ENCODE measurements at places on chromosomes 7 and 10. TPM values are rescaled to one million over a fixed set of nuclear protein-coding genes. Genes with fewer than 3 reads are reported as not detected.

Gene SPDYE11
- polyA plus RNA-seq: 1.9 TPM

Gene AKR1D1
- not detected for polyA plus RNA-seq

Gene PRPS1L1
- not detected for polyA plus RNA-seq

Gene CADPS2
- polyA plus RNA-seq: 6.0 TPM

Gene IL6
- polyA plus RNA-seq: 0.41 TPM

Gene RBM20
- polyA plus RNA-seq: 14.0 TPM

Gene ODAD2
- 0.84 TPM for polyA plus RNA-seq

Gene BICC1
- 14.9 TPM for polyA plus RNA-seq

Gene GALNT17
- polyA plus RNA-seq: 30.1 TPM

Gene ITGA8
- 6.6 TPM for polyA plus RNA-seq

Gene IFIT5
- polyA plus RNA-seq: 8.5 TPM

Gene TLX1
- not detected for polyA plus RNA-seq

Gene ADAM22
- 11.9 TPM for polyA plus RNA-seq

Gene THNSL1
- 6.3 TPM for polyA plus RNA-seq

Gene SLC26A5
- polyA plus RNA-seq: 0.14 TPM

Gene CREB5
- polyA plus RNA-seq: 24.4 TPM

Gene SLC26A3
- not detected for polyA plus RNA-seq

Gene TUBAL3
- polyA plus RNA-seq: not detected

Gene SRGN
- polyA plus RNA-seq: 21.8 TPM

- DNase-seq: no peak
Observed at GRCh38 chr10:59892697-59893096, 13.7 kb downstream of the CCDC6 start.

GRCh38 chr7:45625714-45626440, 51.7 kb downstream of the ADCY1 start:
- DNase-seq: no peak

GRCh38 chr7:31497516-31497915, 16.4 kb upstream of the ITPRID1 start:
- no peak for DNase-seq

GRCh38 chr10:29773675-29774091, 138.9 kb upstream of the SVIL start:
- no peak for DNase-seq

GRCh38 chr7:24401628-24402593, 117.9 kb downstream of the NPY start:
- DNase-seq: no peak

- DNase-seq: no peak
Observed at GRCh38 chr10:59885430-59886134, 20.8 kb downstream of the CCDC6 start.

GRCh38 chr10:115963848-115964247, 309.2 kb downstream of the GFRA1 start:
- no peak for DNase-seq

DNA sequence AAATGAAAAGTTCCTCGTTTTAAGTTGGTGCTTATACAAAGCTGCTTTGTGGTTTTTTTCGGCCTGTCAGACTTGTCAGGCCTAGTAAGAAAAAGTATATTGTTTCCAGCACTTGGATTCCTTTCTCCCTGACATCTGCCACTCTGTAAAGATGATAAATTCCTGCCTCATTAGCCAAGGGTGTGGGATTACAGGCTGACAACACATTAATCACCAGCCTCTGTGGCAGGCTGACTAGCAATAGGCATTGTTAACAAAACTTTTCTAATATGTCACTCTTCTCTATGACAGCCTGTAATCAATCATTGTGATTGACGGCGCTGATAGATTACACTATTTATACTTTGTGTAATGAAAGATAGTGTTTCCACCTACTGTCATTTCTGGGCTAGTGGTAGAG, 682.5 kb downstream of the LRMDA start:
- no peak for DNase-seq

DNA sequence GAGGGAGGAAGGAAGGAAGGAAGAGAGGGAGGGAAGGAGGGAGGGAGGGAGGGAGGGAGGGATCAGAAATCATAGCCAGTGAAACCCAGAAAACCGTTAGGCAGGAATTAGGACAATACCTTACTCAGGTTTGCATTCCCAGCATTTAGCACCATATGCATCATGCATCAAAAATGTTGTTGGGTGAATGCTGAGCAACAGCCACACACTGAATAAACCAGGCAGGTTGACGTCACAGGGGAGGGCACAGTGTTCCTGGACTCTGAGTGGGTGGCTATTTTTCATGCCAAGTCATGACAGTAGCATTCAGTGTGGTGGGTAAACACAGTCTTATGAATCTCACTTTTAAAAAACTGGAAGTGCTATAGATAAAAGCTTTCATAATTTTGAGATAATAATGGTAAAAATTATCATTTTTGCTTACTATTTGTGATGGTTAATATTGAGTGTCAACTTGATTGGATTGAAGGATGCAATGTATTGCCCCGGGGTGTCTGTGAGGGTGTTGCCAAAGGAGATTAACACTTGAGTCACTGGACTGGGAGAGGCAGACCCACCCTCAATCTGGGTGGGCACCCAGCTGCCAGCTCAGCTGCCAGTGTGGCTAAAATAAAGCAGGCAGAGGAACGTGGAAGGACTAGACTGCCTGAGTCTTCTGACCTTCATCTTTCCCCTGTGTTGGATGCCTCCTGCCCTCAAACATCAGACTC, 199.1 kb upstream of the PRKCQ start:
- no peak for DNase-seq

GRCh38 chr7:82230811-82231581, 212.6 kb downstream of the CACNA2D1 start:
- no peak for DNase-seq

GRCh38 chr7:16347066-16347826, 74.1 kb downstream of the CRPPA start:
- no peak for DNase-seq

- no peak for DNase-seq
Observed at GRCh38 chr7:75905785-75906604, 9.0 kb upstream of the POR start.

GRCh38 chr7:117665368-117665767, 185.5 kb downstream of the CFTR start:
- no peak for DNase-seq

GRCh38 chr7:4849390-4849789, 12.4 kb downstream of the PAPOLB start:
- DNase-seq: no peak

GRCh38 chr7:115952832-115953231, 77.7 kb downstream of the TFEC start:
- DNase-seq: no peak

DNA sequence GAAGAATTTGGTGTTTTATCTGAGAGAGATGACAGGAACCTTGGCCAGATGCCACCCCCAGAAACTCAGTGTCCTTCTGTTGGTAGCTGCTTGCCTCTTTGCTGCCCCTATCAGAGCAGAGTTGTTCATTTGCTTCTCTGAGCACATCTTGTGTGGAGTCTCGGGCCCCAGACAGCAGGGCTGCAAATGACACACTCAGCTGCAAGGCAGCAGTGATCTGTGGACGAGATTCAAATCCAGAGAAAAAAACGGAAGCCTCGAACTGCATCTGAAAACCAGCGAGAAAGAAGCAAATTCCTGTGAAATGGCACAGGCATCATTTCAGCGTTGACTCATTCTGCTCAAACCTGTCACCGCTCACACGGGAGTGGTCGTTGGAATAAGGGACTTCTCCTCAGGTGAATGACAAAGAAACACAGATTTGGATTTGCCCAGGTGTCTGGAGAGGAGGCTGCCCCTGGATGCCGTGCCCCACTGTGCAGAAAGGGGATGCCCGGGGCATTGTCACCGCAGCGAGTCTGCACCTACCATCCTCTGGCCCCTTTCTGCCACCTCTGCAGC, 144.7 kb downstream of the PFKFB3 start:
- DNase-seq: no peak

GRCh38 chr7:100968650-100969049, 715 bp upstream of the MUC12 start:
- no peak for DNase-seq

DNA sequence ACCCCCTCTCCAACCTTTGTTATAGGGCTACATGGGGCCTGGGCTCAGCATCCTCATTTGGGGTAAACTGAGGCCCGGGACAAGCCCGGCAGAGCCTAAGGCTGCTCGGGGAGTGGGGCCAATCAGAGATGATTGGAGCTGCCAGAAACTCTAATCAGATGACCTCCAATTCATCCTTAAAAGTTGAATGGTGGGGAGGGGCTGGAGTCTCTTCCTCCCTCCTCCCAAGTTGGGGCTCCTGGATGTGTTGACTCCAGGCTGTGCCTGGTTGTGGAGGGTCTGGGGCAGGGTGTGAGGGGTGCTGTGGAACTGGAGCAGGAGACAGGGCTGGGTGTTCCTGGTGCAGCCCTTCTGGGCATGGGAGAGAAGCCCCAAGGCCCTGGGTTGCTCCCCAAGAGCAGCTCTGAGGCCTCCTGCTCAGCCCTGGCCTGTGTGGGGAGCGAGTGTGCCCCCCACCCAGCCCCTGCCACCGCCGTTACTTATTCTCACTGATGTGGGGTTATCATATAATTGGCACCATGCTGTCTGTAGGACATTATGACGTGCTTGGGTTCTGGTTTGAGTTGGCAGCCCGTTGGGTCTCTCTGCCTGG, 2.2 kb downstream of the BHLHA15 start:
- DNase-seq: no peak

- no peak for DNase-seq
Observed at GRCh38 chr7:47091141-47091540, 490.8 kb downstream of the TNS3 start.

- DNase-seq: peak; percentile 21
Observed at GRCh38 chr7:33459340-33459751, 330.0 kb downstream of the BBS9 start.

GRCh38 chr10:607545-608185, 81.8 kb downstream of the DIP2C start:
- no peak for DNase-seq

DNA sequence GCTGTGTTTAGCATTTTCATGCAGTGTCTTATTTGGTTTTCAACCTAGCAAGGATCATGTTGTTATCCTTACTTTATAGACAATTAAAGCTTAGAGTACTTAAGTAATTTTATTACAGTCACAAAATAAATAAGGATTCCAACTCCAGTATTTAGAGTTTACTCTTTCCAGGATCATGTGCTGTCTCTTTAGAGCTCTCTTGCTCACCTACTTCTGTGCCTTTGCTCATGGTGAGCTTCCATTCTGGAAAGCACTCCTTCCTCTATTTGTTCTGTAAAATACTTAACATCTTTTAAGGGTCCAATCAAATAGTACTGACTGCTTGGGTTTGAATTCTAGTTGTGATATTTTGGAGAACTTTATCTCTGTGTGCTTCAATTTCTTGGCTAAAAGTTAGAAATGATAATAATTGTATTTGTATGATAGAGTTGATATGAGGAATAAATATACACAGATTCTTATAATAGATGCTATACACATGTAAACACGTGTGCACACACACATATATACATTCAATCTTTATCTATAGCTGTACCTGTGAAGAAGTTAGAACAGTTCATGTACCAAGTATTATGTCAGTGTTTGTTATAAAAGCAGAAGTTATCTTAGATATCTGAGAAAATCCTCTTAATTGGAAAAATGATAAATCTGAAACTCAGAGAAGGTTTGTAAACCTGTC, 18.2 kb upstream of the CALCR start:
- DNase-seq: no peak

GRCh38 chr7:16223963-16224707, 197.2 kb downstream of the CRPPA start:
- no peak for DNase-seq

- no peak for DNase-seq
Observed at GRCh38 chr10:77419979-77420378, 217.6 kb downstream of the KCNMA1 start.

DNA sequence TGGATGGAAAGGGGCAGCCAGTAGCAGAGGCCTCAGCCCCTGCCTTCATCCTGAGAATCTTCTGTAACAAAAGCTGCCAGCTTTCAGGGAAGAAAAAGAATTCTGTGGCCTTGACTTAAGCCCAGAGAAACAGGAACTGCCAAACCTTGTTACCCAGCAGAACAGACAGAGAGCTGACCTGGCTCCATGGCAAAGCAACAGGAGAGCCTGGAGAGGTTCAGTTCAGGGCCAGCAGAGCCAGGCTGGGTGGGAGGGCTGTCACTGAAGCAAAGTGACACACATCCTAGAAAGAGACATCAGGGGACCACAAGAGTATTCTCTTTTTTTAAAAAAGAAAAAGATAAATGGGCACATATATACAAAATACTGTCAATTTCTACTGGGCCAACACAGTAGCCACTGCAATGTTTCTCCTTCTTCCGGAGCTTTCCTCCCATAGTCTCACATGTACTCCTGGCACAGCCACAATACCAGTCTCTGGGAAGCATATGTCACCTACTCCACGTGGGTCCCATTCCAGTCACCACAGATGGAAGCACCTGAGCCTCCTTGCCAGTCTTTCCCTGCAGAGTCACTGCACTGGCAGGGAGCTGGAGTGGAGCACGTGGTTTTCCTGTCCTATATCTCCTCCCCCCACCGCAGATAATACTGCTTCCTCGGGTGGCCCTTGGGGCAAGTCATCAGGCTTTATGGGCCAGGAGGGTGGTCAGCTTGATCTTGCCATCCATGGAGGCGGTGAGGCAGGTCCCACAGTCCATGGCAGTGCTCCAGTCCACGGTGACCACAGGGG, 15.2 kb upstream of the CYREN start:
- DNase-seq: no peak

DNA sequence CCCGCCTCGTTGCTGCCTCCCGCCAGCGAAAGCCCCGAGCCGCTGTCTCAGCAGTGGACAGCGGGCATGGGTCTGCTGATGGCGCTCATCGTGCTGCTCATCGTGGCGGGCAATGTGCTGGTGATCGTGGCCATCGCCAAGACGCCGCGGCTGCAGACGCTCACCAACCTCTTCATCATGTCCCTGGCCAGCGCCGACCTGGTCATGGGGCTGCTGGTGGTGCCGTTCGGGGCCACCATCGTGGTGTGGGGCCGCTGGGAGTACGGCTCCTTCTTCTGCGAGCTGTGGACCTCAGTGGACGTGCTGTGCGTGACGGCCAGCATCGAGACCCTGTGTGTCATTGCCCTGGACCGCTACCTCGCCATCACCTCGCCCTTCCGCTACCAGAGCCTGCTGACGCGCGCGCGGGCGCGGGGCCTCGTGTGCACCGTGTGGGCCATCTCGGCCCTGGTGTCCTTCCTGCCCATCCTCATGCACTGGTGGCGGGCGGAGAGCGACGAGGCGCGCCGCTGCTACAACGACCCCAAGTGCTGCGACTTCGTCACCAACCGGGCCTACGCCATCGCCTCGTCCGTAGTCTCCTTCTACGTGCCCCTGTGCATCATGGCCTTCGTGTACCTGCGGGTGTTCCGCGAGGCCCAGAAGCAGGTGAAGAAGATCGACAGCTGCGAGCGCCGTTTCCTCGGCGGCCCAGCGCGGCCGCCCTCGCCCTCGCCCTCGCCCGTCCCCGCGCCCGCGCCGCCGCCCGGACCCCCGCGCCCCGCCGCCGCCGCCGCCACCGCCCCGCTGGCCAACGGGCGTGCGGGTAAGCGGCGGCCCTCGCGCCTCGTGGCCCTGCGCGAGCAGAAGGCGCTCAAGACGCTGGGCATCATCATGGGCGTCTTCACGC, 825 bp downstream of the ADRB1 start:
- no peak for DNase-seq

DNA sequence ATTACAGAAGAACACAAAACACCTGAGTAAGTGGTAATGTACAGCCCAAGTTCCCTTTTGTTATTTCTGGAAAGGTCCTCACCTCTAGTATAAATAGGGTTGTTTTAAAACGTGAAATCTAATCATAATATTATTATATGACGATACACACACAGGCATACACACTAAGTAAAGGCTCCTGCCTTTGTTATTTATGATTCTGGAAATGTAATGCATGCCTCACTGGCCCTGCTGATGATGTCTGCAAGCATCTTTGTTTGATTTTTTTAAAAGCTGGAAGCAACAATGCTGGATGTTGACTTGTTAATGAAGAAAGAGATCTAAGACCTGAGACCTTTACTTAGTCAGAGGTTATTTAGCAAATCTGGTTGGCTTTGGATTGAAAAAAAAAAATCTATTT, 307.4 kb upstream of the SORCS1 start:
- no peak for DNase-seq

Measured in hindlimb muscle (tissue), 1 donor.